ENCODE measurements at places on chromosomes 3 and 15.

GRCh38 chr3:21901484-21901883 lies 150.5 kb upstream of the ZNF385D start:
- no peak for DNase-seq

DNA sequence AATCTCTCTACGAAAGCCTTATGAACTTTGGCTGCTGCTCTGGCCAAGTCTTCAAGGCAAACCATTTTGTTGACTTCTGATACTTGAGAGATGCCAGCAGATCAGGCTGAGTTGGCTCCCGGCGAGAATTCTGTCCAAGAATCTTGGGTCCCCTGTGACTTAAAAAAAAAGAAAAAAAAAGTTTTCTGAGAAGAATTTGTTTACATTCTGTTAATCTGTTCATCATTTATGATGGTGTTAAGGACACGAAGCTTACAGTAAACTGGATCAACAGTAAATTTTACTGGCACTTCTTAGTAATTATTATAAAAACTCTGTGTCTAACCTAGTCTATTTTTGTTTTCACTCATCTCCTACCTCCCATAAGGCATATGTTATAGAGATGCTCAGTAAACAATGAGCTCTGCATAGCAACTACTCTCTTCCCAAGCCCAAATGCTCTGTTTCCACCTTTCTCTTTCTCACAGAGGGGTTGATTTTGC lies 320.9 kb upstream of the RASGRP1 start:
- DNase-seq: no peak

DNA sequence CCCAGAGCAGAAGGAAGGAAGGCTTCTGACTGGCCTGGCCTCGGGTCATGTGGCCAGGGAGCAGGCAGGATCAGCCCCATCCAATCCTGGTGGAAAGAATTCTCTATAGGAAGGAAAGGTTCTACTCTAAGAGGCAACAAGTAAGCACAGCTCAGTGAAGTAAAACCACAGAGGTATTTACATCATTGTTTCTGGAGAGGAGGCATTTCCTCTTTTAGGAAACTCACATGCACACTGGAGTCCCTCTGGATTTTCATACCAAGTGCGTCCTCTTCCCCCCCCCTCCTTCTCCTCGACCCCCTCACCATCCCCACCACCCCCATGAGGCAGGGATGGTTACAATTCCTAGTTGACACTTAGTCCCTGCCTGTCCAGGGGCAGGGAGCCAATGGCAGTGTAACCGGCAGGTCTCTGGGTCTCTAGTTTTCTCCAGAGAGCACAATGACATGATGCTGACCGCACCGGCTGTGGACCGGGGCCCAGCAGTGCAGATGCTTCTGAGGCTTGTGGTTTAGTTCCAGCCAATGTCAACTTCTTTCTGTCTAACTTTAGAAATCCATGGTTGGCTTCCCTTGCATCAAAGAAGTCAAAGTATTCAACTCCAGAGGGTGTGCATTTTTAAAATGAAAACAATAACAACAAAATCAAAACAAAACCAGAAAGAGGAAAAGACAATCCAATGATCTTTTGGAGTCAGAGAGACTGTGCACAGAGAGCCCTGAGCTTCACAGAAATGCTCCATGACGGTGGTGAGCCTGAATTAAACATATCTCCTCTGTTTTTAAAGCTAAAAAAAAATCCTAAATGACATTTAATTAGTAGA lies 230.3 kb upstream of the TLE3 start:
- DNase-seq: peak; percentile 76

DNA sequence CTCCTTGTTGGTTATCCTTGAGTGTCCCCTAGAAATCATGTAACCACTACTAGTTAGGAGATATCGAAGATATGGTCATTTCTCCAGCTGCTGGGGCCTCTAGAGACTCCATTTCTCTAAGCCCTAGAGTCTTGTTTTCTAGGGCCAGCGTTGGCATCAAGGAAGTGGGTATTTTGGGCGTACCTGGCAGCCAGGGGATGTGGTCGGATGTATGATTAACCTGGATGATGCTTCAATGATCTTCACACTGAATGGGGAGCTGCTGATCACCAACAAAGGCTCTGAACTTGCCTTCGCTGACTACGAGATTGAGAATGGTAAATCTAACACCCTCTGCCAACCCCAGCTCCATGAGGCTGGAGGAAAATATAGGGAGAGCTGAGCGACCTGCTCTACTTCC lies 325.5 kb downstream of the RYR3 start:
- DNase-seq: no peak

GRCh38 chr15:43511012-43511885 lies 6.2 kb upstream of the MAP1A start:
- DNase-seq: peak; percentile 73

- DNase-seq: no peak
Observed at GRCh38 chr3:197394464-197395321, 96.3 kb upstream of the DLG1 start.

- DNase-seq: peak; percentile 30
Observed at GRCh38 chr3:100113723-100114412, 433 bp downstream of the FILIP1L start.

DNA sequence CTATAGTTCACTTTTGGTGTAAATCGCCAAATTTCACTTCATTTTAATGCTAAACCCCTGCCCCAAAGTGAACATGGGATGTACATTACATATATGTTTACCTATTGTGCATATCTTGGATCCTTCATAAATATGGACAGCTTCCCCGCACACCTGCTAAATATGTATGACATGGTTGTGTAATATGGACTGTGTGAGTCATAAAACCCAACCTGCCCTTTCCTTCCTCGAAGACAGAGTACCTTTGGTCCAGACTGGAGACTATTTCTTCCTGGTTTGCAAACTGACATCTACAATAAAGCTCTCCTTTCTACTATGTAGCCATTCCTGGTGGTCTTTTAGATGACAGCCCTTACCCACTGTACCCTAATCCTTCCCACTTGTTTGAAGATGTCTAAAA lies 12.4 kb downstream of the ACTC1 start:
- DNase-seq: no peak

GRCh38 chr3:111607240-111607920 lies 12.2 kb upstream of the ZBED2 start:
- DNase-seq: no peak

DNA sequence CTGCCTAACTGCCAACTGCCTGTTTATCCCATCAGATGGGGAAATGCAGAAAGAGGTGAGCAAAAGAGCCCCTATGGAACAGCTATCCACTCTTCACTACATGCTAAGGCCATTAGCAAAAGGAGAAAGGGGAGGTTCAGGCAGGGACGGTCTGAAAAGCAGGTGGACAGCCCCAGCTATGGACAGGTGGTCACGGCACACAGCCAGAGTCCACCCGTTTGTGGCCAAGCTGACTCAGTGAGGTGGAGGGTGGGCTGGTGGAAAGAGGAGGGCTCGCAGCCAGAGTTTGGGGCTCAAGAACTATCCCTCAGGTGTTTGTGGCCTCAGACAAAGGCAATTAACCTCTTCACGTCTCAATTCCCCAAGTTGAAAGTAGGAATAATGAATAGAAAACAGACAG lies 148.9 kb upstream of the UBE2E1 start:
- no peak for DNase-seq

DNA sequence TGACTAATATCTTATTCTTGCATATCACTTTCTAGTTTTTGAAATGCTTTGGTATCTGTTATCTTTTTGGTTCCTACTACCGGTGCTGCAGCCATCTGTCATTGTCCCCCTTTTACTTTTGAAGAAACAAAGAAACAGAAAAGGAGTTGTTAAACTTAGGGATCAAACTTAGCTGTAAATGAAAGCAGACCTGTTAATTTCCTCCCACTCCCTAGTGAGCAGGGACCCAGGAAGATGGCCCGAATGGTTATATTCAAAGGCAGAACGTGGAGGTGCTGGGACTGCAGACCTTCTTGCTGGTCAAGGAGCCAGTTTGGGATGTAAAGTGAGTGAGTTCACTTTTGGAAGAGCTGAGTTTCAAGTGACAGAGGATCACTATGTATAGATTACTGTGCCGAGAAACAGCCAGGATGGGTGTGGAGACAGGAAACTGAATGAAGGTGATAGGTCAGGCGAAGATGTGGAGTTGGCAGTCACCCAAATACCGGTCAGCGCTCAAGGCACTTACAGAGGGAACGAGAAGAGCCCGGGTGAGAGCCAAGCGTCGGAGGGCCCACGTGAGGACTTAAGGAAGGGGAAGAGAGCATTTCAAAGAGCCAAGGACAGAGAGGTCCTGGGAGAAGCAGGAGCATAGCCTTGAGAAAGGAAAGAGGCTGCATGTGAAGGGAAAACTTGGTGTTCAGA lies 20.1 kb downstream of the KBTBD8 start:
- peak; percentile 94 for DNase-seq

GRCh38 chr3:194957743-194958240 lies 272.1 kb downstream of the FAM43A start:
- no peak for DNase-seq

DNA sequence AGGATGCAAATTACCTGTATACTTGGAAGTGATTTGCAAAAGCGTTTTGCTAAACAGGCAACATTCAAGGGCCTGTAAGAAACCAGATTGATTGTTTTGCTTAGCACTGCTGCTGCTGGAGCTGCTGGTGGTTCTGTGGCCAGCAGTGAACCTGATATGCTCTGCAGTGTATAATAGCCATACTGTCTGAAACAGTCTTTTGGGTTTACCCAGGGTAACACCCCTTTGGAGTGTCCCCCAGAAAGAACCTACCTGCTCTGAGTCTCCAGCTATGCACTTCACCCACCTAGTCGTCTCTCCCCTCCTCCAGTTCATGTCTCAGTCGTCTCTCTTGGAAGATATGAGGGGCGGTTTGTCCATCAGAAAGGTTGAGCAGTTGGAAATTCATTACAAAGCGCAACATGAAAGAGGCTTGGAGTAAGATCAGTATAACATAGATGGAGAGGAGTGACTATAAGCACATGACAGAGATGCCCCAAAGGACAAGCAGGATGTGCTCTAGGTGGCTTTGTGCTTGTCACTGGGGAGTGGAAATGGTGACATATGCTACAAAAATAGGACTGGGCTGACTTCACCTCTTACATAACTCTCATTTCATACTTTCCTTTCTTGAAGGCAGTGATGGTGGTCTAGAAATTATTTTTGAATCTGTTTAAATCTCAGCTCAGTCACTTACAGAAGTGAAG lies 3.8 kb downstream of the MKRN2 start:
- DNase-seq: no peak

GRCh38 chr15:92921215-92922131 lies 21.3 kb downstream of the CHD2 start:
- DNase-seq: peak; percentile 52

DNA sequence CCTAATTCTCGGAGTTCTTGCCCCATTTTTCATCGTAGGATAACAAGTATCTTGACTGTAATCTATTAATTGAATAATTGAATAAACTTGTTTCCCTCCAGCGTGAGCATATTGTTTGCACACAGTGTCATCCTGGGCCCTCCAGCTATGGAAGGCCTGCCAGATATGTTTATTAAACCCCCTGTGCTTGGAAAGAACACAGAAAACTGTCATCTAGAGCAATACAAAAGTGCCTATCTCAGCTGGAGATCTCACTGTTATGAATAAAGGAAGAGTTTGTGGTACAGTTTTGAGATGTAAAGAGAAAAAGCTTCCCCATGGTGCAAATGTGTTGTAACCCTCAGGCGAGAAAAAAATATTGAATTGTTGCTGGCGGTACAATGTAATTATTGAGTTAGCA lies 405.9 kb downstream of the SOX2 start:
- DNase-seq: no peak

DNA sequence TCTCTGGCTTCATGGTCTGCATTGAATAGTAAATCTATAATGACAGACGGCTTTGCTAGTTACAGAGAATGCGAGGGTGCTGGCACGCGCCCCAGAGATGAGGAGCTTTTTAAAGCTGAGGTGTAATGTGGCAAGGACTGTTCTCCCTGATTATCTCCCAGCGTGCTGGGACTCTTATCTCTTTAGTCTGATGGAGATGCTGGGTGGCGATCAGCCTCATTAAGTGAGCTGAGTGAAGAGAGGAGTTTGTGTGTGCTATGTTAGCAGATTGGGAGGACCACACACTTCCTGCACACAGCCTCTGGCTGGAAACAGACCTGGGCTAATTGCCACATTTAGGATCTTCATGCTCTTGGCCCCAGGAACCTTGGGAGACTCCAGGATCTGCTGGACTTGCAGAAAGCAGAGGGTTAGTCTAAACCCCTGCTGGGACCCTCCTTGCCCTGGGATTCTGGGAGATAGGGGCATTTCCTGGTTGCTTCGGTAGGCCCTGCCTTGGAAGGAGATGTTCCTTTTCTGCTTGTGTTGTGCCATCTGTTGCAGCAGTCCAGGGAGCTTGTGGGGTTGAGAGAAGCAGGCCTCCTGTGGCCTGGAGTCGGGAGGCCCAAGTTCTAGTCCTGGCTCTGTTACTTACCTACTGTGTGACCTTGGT lies 15.0 kb downstream of the PDIA5 start:
- peak; percentile 63 for DNase-seq

GRCh38 chr3:151379083-151379734 lies 5.3 kb downstream of the P2RY12 start:
- DNase-seq: peak; percentile 64

- no peak for DNase-seq
Observed at GRCh38 chr3:27584874-27585273, 100.7 kb upstream of the SLC4A7 start.

- peak; percentile 73 for DNase-seq
Observed at GRCh38 chr3:58082047-58082446, 73.8 kb downstream of the FLNB start.

GRCh38 chr3:40829876-40830275 lies 305.1 kb downstream of the ZNF621 start:
- DNase-seq: no peak

GRCh38 chr3:189806171-189806951 lies 175.2 kb downstream of the TP63 start:
- no peak for DNase-seq

- peak; percentile 57 for DNase-seq
Observed at GRCh38 chr3:39150803-39151631, 2.4 kb downstream of the CSRNP1 start.

DNA sequence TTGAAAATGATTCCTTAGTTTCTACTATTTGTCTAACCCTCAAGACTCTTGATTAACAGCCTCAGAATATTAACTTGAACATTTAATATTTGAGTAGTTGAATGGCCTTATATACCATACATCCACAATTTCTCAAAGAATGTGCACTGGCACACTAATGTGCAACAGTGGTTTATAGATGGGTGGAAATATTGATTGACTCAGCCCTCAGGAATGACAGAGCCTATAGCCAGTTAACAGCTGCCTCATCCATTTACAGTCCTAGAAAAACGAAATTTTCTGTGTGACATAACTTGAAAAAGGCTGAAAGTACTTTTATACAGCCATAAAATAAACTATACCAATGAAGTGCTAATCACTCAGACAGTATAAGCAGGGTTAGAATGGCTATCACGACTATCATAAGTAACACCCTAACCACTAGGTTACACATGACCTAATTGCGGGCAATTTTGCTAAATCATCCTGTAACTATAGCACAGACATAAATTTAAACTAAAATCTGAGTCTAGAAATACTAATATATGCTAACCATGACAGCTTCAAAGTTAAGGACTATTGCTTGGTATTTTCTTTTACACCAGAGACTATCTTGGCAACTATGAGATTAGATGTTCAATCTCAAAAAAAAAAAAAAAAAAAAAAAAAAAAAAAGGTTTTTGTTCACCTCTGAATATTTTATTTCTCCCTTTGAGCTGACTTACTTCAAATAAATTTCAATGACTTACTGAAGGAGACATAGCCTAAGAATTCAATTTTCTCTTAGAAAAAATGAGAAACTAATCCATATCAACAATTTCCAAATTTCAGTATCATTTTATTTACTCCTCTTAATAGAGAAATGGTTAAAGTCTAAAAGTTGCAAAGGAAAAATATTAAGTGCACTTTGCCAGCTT lies 9.3 kb downstream of the SECISBP2L start:
- peak; percentile 61 for DNase-seq
